ENCODE measurements at places on chromosomes 6 and 20.

DNA sequence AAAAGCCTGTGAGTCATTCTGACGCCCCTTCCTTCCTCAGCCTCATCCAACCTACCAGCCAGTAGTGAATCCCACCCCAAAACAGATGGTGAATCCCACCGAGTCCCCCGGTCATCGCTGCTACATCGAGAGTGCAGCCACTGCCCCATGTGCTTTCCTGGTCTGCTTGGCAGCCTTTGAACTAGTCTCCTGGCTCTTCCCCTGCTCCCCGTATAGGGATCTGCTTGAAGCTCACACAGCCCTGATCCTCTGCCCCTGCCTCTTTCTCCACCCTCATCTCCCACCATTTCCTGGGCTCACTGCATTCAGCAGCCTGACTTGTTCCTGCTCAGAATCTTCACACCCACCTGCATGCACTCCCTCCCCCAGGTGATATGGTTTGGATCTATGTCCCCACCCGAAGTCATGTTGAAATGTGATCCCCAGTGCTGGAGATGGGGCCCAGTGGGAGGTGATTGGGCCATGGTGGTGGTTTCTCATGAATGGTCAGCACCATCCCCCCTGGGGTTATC is 14.6 kb downstream of the SYNJ2 start:
- DNase-seq, result no peak

DNA sequence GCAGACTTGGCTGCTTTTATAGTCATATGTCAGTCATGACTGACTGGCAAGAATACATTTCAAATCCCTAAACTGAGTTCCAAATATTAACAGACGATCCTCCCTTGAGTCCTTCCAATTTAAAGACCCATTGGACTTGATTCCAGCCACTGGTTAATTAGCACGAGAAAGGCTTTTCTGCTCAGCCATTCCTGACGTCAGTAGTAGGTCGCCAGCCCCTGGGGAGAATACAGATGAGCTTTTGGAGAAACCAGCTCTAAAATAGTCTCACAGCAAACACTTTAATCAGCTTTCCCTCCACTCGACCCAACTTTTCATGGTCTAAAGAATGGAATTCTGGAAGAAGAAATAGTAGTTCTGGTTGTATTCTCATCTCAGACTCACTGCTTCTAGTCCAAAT is 91.6 kb downstream of the SLC22A3 start:
- no peak for DNase-seq

DNA sequence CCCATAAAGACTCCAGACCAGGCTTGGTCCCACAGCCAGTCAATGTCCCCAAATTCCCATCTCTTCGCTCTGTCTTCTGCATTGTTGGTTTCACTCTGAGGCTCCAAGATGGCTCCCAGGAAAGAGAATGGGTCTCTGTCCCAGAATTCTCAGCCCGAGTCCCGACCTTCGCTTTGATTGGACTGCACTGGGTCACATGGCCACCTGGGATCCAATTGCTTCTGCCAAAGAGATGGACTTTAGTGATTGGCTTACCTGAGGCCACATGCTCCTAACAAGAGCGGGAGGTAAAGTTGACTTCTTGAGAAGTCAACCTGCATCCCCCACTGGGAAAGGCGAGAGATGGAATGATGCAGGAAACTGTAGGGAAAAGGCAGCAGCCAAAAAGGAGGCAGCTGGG is 104.7 kb upstream of the PMEPA1 start:
- no peak for DNase-seq

- no peak for DNase-seq
Observed at GRCh38 chr20:37238935-37239451, 22.6 kb downstream of the GHRH start.

GRCh38 chr6:161111261-161111660 is 119.7 kb downstream of the MAP3K4 start:
- DNase-seq, result no peak

Measured in stimulated activated CD4-positive, alpha-beta T cell treated with anti-CD3 and anti-CD28 coated beads, Interleukin-1b, Interleukin-23, amount 100 ng/mL, for 1 hour (primary cell).